NCI-H1930 (cell line): ENCODE measurements at places on chromosomes 1 and 21.

DNA sequence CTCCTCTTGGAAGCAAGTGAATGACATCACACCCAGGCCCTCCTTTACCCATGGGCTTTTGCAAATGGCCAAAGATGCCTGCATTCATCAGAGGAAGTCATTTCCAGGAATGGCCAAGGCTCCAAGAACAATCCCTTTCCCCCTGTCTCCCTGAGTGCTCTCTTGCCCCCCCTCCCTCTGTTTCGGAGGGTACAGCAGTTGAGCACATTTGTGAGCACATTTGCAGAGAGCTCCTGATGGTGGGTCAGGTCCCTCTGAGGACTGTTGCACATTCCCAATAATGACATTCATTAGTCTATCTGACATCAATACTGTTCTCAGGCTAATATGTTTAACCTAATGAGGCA lies 113.4 kb downstream of the MATN1 start:
- DNase-seq, result no peak

DNA sequence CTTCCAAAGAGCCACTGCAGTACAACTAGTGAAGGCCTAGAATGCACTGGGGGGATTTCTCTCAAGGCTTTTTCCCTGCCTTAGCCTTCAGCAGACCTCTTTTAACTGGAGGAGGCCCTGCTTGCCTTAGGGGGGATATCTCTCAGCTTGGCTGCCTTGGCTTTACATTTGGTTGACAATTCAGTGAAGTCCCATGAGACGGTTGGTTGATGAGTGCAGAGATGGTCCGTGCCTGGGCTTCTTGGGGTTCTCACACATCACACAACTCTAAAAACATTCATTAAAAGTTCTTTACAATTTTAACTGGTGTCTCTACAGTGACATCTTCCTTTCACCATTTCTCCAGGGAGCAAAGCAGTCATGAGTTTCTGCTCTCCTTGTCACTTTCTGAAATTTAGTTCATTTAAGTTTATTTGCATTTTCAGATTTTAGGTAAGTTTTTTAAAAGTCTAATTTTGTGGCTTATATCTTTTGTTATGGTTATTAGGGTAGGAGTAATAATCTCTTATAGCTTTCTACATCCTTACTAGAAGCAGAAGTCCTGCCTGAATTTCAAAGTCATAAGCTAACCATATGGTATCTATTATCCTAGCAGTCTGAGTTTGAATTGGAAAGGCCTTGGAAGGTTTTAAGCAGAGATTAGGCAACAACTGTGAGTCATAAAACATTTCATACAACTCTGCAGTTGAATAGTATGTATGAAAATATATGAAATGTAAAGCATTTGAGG lies 487.6 kb downstream of the DPYD start:
- no peak for DNase-seq

GRCh38 chr1:22654692-22655091 lies 1.7 kb downstream of the C1QB start:
- no peak for DNase-seq

DNA sequence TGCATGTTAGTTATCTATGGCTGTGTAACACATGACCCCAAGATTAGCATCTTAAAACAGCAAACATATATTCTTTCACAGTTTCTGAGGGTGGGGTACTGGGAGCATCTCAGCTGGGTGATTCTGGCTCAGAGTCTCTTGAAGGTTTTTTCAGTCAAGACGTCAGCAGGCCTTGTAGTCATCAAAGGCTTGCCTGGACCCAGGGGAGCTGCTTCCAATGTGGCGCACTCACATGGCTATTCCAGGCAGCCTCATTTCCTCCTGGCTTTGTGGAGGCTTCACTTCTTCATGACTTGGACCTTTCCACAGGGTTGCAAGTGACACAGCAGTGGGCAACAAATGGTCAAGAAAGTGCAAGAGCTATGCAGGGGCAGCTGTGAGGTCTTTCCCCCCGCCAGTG lies 114.7 kb downstream of the ACTL8 start:
- no peak for DNase-seq

GRCh38 chr1:116261227-116261626 lies 111.8 kb upstream of the ATP1A1 start:
- DNase-seq, result no peak

GRCh38 chr1:165580931-165581871 lies 37.4 kb downstream of the LRRC52 start:
- DNase-seq, result no peak

DNA sequence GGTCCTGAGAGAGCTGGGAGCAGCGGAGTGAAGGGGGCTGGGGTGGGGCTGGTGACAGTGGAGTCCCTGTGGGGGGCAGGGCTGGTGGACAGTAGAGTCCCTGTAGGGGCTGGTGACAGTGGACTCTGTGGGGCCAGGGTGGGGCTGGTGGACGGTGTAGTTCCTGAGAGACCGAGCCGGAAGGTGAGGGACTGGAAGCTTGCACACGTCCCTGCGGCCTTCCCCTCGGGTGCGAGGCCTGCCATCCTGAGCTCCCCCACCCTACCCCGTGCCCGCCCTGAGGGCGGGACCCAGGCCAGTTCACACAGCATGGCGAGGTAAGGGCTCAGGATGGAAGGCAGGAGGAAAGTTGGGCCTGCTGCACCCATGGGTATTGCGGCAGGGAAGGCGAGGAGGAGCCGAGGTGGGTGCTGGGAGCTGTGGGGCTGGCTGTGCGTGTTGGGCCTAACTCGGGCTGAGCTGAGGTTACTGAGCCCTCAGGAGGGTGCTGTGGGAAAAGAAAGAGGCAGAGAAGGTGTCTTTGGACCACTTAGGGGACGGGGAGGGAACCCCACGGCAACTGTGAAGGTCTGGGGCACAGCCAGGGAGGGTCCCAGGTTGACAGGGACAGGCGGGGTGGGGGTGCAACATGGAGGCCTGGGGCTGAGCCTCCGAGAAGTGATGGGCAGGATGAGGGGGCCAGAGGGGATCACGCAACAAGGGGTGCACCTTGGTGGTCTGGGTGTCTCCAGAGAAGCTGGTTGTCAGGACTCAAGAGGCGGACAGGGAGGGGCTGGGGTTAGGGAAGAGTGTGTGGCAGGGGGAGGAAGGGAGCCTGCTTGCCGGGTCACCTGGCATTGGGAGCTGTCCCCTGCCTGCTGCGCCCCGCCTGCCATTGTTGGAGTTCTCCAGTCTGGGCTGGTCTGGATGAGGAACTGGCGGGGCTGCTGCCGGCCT lies 60.8 kb downstream of the PRKCZ start:
- DNase-seq, result no peak

- no peak for DNase-seq
Measured at GRCh38 chr1:97499667-97500066, 421.2 kb downstream of the DPYD start.

DNA sequence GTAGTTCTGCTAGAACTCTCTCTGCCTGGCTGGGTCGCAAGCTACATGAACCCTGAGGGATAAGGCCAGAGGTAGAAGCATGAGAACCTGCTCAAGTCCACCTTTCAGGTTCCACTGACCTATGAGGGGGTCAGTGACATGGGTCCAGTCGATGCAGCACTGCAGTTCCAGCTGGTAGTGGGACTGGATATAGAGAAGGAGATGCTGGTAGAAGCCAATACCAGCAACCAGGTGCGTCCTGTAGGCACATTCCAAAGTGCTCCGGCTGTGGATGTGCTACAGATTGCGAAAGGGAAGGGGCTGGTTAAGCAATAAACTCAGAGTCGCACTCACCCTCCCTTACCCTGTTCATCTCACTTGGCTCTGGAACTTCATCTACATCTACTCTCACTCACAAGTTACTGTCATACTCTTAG lies 5.7 kb downstream of the SMG5 start:
- no peak for DNase-seq

DNA sequence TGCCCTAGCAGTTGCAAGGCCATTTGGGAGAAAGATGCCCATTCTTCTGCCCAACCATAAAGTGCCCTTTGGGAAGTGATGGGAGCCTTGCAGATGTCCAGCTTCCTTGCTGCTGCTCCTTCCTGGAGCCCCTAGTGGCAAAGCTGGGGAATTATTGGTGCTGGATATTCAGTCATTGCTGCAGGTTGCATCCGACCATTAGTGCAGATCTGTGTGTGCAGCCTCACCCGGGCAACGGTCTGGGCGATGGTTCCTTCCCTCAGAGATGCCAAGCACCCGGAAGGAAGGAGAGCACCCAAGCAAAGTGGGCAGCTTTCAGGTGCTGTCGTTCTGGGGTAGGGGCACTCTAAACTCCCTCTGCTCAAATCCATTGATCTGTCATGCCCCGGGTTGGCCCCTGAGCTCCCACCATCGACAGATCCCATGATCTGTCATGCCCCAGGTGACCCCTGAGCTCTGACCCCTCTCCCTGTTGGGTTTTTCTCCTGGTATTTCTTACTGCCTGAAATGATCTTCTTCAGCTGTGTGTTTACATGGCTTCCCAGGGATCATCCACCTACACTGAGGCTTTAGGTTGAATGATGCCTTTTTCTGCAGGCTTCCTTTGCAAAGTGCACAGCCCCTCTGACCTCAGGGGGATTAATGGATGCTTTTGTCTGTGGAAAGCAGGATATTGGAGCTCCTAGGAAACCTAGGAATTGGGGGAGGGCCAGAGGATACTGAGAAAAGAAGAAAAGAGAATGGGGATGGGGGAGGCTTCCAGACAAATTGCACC lies 467.5 kb downstream of the PTPRU start:
- peak; percentile 25 for DNase-seq

DNA sequence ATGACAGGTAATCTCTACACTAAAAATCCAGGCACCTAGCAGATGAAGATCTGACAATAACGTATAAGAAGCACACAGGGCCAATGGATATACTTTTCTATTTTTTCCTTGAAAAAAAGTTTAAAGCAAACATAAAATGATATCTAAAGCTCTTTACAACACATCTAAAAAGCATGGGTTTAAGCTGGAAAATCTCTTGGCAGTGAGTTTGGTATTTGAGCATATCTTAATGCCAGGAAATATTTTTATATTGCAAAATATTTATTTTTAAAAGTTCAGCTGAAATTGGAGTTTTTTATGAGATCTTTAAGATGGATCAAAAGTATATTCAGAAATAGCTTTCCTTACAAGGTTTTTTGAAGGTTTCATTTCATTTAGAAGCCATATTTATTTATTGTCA lies 40.5 kb downstream of the SLC5A9 start:
- no peak for DNase-seq

- DNase-seq, result no peak
Measured at GRCh38 chr1:185998391-185998790, 264.2 kb downstream of the HMCN1 start.

DNA sequence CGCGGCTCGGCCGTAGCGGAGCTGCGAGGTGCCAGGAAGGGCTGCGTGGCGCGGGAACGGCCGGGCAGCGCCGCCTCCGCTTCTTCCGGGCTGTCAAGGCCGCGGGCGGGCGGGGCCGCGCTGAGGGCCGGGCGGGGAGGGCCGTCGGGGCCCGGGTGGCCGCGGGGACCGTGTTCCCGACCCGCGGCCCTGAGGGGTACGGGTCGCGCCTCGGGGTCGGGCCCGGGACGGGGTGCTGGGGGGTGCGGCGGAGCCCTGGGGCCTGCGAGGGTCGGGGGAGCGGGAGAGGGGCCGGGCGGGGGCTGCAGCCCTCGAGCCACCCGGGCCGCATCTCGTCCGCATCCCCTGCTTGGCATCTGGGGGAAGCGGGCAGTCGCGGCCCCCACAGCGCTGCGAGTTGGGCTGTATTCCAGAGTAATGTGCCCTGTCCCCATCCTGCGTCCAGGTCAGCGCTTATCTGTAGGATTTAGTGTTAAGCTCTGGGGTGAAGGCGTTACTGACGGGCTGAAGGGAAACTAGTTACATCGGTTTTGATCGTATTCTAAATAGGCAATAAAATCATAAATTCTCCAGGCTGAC lies 379 bp downstream of the RER1 start:
- DNase-seq, result no peak

DNA sequence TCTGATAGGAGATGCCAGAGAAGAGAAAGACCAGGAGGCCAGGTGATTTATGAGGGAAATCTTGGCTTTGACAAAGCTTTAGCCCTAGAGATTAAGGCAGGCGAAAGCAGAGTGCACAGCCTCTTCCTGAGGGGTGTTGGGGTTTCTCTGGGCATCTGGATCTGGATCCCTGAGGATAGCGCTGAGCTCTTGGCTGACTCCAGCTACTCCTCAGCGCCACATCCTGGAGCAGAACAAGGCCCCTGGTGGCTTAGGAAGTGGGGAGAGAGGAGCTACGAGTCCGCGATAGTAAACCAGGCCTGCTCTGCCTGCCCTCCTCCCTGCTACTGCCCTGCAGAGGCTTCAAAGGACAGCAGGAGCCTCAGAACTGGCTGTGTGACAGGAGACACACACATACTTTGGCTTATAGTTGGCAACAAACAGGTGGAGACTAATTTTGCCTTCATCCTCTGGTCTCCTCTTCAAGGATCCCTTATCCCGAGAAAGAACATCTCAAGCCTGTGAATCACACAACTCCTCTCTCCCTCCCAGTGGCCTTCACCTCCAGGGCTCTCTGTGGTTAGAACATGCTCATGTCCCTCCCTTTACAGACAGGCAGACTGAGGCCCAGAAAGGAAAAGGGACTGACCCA lies 66.9 kb downstream of the TRABD2B start:
- no peak for DNase-seq

DNA sequence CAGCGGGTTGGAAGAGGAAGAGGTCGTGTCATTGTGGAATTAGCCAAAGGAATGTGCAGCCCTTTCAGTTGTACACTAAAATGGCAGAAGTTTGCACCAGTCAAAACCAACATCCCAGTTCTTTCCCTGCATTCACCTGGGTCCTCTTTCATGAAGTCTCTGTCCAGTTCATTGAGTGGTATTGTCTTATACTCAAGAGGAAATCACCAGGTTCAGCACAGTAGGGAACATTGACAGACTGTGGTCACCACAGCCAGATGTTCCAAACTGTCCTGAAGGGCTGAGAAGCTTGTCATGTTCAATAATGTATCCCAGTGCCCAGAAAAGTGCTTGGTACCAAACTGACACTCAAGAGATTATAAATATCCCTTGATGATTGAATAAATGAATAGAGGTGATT lies 131.6 kb downstream of the GLUL start:
- no peak for DNase-seq

DNA sequence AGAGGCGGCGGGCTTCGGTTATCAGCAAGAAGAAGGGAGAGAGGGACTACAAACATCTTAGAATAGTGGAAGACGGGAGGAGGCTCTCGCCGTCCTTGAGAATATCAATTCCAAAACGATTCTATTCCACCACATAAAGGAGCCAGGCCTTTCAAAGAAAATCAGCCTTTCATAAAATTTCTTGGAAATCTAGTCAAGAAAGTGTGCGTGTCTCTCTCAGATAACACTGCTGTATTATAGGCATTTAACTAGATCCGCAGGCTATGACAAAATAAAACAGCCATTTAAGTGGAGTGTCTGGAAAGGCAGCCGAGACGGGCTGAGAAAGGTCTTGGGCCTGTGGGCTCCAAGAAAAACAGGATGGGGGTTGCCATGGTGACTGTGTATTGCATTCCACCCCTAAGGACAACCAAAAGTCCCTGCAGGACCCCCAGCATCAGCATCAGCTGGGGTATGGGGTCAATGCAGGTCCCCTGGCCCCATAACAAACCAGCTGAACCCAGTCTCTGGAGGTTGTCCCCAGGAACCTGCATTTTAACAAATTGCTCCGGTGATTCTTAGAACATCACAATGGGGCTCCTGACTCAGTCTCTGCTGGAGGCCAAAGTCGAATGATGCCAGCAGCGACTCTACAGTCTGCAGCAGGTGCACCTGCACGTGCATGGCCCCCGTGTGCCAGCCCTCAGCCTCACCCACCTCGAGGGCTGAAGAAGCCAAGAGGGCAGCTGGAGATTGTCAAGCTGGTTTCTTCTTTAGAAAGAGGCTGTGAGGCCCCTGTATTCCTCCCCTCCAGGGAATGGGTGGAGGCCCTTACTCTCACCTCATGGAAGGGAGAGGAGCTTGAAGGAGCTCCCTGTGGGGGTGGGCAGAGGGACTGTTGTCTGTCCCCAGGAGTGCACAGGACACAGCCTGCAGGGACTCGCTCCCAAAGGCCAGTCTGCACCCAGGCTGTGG lies 287.4 kb downstream of the NPHP4 start:
- DNase-seq, result no peak

GRCh38 chr1:236288620-236288976 lies 6.8 kb upstream of the ERO1B start:
- DNase-seq, result no peak
